Mesothelial cell of epicardium (in vitro differentiated cells): ENCODE measurements at places on chromosomes 6 and 20. TPM values are rescaled to one million over a fixed set of nuclear protein-coding genes. Genes with fewer than 3 reads are reported as not detected.

The UNC93A gene
- total RNA-seq, result not detected in 3 replicates

The CD93 gene
- 0.07 to 0.09 TPM (median 0.09 TPM) in 3 replicates for total RNA-seq

GRCh38 chr20:3000852-3001523 lies 42.4 kb upstream of the GNRH2 start:
- no peak for DNase-seq

- no peak for DNase-seq
Observed at GRCh38 chr20:23305098-23305497, 45.5 kb upstream of the NXT1 start.

- no peak for DNase-seq
Observed at GRCh38 chr20:3818155-3819151, 1.9 kb upstream of the AP5S1 start.

The GNAS-AS1 gene
- total RNA-seq, result 5.8 to 6.3 TPM (median 5.9 TPM) in 3 replicates

DNA sequence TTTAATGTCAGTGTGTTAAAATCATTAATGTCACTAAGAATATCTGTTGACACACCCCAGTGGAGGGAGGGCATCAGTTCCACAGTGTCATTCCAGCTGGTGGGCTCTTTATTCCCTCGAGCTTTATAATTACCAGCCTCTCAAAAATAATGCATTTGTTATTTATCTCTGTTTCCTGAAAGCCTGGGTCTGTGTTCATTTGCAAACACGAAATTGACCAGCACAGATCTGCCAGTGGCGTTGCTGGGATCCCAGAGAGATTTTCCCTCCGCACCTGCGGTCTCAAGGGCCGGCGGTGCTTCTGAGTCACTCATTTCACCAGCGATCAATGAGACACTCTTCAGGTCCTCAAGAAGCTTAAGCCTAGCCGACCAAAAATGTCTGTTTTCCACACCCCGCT lies 5.7 kb upstream of the PYGB start:
- no peak for DNase-seq

DNA sequence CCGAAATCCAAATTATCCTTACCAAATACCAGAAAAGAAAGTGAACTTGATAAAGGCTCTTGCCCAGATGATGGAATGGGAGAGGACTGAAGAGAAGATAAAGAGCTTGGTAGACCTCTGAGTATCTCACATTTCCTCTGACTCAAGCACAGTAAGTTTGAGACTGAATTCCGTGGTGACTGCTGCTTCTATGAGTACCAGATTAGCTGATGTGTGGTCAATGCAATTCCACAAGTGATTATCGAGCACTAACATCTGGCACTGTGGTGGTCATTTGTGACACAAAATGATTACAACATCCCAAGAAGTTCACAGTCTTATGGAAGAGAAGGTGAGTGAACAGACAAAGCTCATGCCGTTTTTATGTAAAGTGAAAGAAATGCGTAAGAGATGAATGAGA lies 2.6 kb upstream of the RPS6KA2 start:
- no peak for DNase-seq

GRCh38 chr6:63864061-63864460 lies 228.5 kb downstream of the PHF3 start:
- DNase-seq, result no peak

GRCh38 chr6:42236682-42237473 lies 19.2 kb upstream of the MRPS10 start:
- no peak for DNase-seq

The SPEF1 gene
- 0.27 to 0.40 TPM (median 0.34 TPM) in 3 replicates for total RNA-seq

The TRAPPC3L gene
- 1.7 to 2.3 TPM (median 2.1 TPM) in 3 replicates for total RNA-seq

DNA sequence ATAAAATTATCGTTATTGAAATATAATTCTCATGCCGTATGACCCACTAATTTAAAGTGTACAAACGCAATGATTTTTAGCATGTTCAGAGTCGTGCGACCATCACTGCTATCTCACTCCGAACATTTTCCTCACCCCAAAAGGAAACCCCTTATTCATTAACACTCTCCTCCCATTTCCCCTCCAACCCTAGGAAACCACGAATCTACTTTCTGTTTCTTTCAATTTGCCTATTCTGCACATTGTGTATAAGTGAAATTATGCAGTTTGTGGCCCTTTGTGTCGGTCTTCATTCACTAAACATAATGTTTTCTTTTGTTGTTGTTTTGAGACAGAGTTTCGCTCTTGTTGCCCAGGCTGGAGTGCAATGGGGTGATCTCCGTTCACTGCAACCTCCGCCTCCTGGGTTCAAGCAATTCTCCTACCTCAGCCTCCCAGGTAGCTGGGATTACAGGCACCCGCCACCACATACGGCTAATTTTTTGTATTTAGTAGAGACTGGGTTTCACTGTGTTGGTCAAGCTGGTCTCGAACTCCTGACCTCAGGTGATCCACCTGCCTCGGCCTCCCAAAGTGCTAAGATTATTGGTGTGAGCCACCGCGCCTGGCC lies 99.7 kb upstream of the ZNF217 start:
- DNase-seq, result no peak

- DNase-seq, result no peak
Observed at GRCh38 chr6:33636655-33637054, 15.5 kb downstream of the ITPR3 start.

The ENPP1 gene
- total RNA-seq, result 6.6 to 7.2 TPM (median 6.8 TPM) in 3 replicates

- no peak for DNase-seq
Observed at GRCh38 chr6:164045082-164045481, 630.6 kb downstream of the QKI start.

- DNase-seq, result no peak
Observed at GRCh38 chr6:132023490-132023889, 72.3 kb upstream of the CCN2 start.

GRCh38 chr20:38059832-38060231 lies 26.3 kb downstream of the RPRD1B start:
- DNase-seq, result no peak

The TSPO2 gene
- not detected in 3 replicates for total RNA-seq
